ENCODE measurements at places on chromosomes 2 and 18. TPM values are rescaled to one million over a fixed set of nuclear protein-coding genes. Genes with fewer than 3 reads are reported as not detected.

GRCh38 chr2:175234153-175234552 lies 52.6 kb upstream of the ATP5MC3 start:
- no peak for DNase-seq

DNA sequence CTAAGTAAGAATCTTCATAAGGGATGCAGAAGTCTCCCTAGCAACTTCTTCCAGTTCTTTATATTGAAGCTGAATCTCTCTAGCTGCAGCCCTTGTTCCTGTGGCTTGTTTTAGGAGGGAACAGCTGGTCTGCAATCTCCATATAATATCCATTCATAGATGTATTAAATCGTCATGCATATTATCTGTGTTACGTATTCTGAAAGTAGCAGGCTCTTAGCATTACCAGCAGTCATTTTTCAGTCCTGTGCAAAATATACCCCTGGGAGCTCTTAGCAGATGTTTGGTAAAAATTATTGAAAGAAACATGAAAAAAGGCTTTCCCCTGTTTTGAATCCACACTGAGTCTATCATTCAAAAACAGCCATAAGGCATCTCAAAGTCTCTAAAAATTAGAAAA lies 385.3 kb downstream of the IRS1 start:
- no peak for DNase-seq

GRCh38 chr2:81589406-81589805 lies 1284.9 kb upstream of the LRRTM1 start:
- DNase-seq: no peak

- DNase-seq: no peak
These were observed 55.4 kb upstream of the RAPH1 start for GRCh38 chr2:203590496-203590895.

DNA sequence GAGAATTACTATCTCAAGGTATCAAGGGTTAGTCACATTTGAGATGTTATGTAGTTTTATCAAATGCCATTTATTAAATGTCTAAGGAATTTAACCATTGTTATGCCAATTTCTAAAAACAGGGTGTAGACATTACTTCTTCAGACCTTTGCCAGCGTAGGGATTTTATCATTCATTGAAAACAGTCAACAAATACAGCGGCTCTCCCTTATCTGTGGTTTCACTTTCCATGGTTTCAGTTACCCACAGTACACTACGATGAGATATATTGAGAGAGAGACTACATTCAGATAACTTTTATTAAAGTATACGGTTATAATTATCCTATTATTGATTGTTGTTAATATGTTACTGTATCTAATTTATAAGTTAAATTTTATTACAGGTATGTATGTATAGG lies 234.7 kb downstream of the TMX3 start:
- DNase-seq: no peak

DNA sequence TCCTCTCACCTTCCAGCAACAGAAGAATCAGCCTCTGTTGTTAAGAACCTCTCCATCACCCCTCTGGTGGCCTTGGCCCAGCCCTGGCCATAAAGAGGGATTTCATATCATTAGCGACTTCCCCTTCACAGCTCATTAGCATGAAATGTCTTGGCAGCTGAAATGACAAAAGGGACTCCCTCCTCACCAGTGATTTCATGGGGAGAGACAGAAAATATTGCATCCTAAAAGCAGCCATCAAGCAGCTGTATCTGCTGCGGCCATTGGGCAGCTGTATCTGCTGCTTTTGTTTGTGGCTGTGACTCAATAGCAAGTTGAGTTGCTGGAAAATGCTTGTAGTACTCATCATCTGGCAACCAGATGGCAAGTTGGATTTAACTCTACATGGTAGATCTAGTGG lies 105.9 kb upstream of the RMDN2 start:
- DNase-seq: no peak

The NAB1 gene
- 31.9 TPM for total RNA-seq

The CPO gene
- total RNA-seq: not detected
